ENCODE measurements at places on chromosomes 3 and 15.

GRCh38 chr3:85821130-85821756 lies 862.5 kb downstream of the CADM2 start:
- peak; percentile 22 for DNase-seq

- no peak for DNase-seq
Measured at GRCh38 chr3:144629381-144629780, 657.8 kb downstream of the DIPK2A start.

- no peak for DNase-seq
Measured at GRCh38 chr3:56089739-56090138, 378.5 kb downstream of the ERC2 start.

DNA sequence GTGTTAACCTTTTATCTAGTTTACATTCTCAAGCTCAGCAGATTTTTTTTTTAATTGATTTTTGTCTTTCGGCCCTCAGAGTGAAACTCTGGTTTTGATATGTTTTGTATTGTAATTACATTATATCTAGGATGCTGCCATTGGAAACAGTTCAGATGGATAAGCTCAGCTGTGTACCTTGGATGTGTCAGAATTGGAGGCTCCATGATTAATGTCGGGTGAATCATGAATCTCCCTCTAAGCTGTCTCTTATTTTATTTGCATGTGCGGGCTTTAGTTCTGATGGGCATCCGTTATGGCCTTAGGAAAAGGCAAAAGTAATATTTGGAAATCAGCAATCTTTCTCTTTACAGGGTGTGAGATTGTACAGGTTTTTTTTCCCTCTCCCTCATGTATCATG lies 4.2 kb downstream of the PTPRG start:
- no peak for DNase-seq

GRCh38 chr3:135157045-135157740 lies 362.1 kb downstream of the EPHB1 start:
- DNase-seq: no peak

DNA sequence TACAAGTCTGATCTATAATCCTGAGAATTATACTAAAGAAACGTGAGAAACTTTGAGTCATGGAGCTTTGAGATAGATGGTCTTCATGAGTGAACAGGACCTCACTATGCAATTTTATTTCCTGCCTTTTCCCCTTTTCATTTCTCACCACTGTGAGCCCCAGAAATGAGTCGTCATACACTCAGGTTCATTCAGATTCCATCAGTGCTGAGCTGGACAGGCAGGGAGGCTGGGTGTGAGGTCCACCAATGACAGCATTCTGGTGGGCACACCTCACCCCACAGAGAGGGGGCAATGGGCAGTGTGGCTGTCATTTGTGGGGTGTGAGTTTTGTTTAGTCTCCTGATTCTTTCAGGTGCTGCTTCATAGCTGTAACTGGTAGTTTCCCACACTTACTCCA lies 16.9 kb downstream of the TIGIT start:
- no peak for DNase-seq

- no peak for DNase-seq
Measured at GRCh38 chr15:69997161-69997485, 100.6 kb downstream of the TLE3 start.

GRCh38 chr15:83062768-83063180 lies 4.3 kb downstream of the BTBD1 start:
- DNase-seq: no peak

GRCh38 chr15:36755341-36756000 lies 176.0 kb downstream of the CDIN1 start:
- no peak for DNase-seq

- no peak for DNase-seq
Measured at GRCh38 chr15:100373942-100374341, 32.2 kb upstream of the ADAMTS17 start.

- DNase-seq: no peak
Measured at GRCh38 chr3:42129014-42129953, 38.1 kb downstream of the TRAK1 start.

GRCh38 chr15:98658831-98659699 lies 10.7 kb downstream of the IGF1R start:
- DNase-seq: peak; percentile 78

DNA sequence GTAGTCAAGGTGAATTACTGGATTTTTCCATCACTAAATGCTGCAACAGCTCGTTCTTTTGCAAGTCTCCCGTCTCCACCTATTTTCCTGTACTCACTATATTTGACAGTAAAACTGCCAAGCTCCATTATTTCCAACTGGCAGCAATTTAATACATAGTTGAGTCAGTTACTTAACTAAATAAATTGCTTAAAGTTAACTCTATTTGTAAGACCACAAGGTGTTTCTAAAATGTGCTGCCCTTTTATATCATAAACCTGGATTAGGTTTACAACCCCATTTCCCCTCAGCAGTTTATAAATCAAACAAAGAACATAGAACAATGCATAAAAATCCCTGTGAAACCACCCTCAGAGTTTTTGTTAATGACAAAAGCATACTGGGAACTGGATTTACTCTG lies 211.4 kb upstream of the DPH6 start:
- no peak for DNase-seq

DNA sequence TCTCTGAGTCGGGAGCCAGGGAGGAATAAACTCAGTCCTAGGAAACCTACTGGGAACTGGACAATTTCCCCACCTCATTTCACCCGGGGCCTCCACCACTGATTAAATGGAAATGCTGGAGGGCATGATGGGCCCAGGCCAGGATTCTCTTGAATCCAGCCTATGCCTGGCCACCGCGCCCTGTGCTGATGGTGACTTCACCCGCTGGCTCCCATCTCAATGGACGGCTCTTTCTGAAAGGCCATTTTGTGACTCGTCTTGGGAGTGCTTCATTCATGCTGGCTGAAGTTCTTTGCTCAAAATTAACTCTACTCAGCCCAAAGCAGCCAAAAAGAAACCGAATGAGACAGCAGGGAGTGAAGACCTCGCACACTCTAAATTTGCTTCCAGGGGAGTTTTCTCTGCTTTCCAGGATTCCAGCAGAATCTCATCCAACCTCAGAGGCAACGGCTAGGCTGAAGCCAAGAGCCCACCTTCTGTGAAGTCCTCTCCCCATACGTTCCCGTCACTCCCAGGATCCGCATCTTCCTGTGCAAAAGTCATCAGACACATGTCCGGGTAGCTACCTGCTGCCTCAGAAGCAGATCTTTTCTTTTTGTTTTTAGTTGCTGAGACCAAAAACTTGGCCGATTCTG lies 266.0 kb upstream of the ICE2 start:
- DNase-seq: no peak

GRCh38 chr3:194561306-194561974 lies 71.8 kb downstream of the TMEM44 start:
- no peak for DNase-seq

- DNase-seq: no peak
Measured at GRCh38 chr3:164479978-164480377, 598.3 kb downstream of the SI start.

- DNase-seq: no peak
Measured at GRCh38 chr15:76384409-76384808, 47.8 kb downstream of the ISL2 start.

- no peak for DNase-seq
Measured at GRCh38 chr15:23854912-23855659, 168.0 kb upstream of the NDN start.

DNA sequence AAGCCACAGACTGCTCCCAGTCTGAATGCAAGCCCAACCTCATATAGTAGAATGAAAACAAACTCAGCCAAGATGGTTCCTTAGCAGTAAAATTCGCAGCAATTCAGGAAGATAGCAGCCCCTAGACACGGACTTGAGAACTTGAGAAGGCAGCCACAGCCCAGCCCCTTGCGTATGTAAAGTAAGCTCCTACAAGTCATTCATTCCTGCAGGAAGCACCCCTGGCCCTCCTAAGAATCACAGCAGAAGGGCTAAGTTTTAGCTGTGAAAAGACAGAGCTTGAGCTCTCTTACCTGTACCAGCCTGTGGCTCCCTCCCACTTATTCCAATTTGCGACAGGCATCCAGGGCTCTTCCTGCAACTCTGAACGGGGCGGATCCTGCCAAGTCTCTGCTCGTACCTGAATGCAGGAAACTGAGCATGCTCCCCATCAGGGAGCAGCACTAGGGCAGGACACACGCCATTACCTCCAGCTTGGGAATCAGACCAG lies 136.4 kb downstream of the MAGI1 start:
- no peak for DNase-seq

DNA sequence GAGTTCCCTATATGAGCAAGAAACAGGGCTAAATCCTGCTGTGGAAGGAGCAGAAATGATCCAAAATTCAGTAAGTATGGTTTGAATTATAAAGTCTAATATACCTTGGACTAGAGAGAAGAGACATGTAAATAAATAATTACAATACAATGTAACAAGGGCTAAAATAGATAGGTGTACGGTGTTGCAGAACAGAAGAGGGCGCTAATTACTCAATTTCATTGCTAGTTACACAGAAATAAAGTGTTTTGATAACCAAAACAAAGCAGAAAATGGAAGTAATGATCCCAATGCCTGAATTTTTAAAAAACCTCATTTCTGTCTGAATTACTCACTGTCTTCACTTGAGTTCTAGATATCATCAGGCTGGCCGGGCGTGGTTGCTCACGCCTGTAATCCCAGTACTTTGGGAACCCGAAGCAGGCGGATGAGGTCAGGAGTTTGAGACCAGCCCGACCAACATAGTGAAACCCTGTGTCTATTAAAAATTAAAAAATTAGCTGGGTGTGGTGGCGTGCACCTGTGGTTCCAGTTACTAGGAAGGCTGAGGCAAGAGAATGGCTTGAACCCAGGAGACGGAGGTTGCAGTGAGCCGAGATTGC lies 8.3 kb upstream of the PLCH1 start:
- no peak for DNase-seq

DNA sequence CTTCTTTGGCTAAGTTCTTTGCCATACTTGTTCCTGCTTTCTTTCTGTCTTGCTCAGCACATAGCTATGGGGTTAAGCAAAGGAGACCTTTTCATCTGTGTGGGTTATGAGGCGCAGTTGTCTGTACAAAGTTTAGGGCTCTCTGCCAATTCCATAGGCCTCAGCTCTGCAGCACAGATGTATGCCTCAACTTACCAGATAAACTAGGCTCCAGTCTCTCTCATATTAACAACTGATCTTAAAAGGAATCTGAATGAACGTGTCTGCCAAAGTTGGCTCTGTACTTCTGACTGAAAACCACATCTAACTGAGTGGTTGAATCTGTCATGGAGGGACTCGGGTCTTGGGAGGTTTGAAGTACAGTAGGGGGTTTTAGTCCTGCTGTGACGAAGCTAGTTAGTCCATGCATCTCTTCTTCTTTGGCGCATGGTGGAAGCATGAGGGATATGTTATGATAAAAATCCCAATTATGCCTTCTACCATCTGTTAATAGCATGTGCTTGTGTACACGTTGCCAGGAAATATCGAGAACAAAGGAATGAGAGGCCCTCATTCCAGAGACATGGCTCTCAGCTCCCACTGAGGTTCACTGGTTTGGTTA lies 114.6 kb upstream of the TSC22D2 start:
- no peak for DNase-seq

GRCh38 chr3:116872688-116873087 lies 163.1 kb downstream of the TUSC7 start:
- DNase-seq: no peak

- DNase-seq: no peak
Measured at GRCh38 chr3:142065932-142066331, 83.4 kb downstream of the TFDP2 start.

DNA sequence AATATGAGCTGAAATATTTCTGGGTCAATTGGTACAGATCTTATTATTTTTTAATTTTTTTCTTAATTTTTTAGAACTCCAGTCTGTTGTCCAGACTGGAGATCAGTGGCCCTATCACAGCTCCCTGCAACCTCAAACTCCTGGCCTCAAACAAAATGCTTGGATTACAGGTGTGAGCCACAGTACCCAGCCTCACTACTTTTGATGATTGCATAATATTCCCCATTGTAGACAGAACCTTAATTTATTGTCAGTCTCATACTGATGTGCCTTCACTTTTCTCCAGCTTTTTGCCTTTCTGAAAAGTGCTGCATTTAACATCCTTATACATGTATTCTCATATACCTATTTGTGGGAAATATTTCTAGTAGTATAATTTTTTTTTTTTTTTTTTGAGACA lies 144.9 kb downstream of the LIPC start:
- no peak for DNase-seq

- no peak for DNase-seq
Measured at GRCh38 chr3:173863551-173863950, 466.0 kb downstream of the NLGN1 start.

- DNase-seq: peak; percentile 10
Measured at GRCh38 chr15:87959080-87959479, 297.5 kb downstream of the NTRK3 start.

- no peak for DNase-seq
Measured at GRCh38 chr15:68415061-68415460, 16.9 kb downstream of the ITGA11 start.

GRCh38 chr3:133278260-133279043 lies 121.4 kb upstream of the BFSP2 start:
- DNase-seq: no peak

Measured in HuH-7 (cell line).